Thymus (tissue), 14 donors: ENCODE measurements at places on chromosomes 6 and 20.

DNA sequence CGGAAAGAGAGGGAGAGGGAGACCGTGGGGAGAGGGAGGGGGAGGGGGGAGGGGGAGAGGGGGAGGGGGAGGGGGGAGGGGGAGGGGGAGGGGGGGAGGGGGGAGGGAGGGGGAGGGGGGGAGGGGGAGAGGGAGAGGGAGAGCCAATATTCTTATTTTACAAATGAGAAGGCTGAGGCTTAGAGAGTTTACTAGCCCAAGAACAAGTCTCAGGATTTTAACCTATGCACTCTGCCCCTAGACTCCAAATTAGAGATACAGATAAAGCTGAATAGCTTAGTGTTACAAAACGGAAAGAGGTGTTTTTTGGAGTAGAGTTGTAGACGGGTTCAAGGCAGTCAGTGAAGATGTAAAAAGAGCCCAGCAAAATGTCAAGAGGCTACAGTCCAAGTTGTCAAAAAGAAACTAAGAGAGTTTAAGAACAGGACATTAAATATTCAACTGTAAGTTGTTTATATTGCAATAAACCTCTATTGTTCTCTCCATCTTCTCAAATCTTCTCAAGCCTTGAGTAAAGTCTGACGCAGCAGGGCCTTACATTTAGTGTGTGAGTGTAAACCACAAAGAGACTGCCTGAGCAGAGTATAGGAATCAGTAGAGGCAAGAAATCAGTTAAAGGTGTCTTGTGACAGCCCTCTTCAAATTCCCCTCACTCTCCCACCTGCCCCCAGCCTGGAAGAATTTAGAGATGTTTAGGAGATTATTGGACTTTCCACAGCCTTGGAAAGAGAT lies 34.9 kb upstream of the AKIRIN2 start:
- no peak for DNase-seq

GRCh38 chr20:52493171-52493721 lies 301.7 kb upstream of the ZFP64 start:
- no peak for DNase-seq

DNA sequence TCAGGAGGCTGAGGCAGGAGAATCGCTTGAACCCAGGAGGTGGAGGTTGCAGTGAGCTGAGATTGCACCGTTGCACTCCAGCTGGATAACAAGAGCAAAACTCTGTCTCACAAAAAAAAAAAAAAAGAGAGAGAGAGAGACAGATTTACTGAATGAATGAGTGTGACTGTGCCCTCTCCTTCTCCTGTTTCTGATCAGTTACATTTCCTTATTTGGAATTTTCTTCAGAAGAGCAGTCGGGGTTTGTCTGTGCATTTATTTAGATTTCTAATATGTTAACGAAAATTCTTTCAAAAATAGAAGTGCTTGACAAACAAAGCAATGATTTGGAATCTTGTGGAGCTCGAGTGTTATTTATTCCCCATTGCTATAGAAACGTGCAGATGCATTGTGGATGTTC lies 6.4 kb upstream of the LRRN4 start:
- DNase-seq: no peak

GRCh38 chr6:132725471-132725870 lies 11.6 kb upstream of the VNN1 start:
- no peak for DNase-seq
